ENCODE measurements at places on chromosomes 5 and 9.
A peak's percentile ranks its signal among the peaks of the same experiment; 100 is the strongest.

GRCh38 chr5:124724357-124725039, 21.9 kb downstream of the ZNF608 start:
- no peak for DNase-seq

DNA sequence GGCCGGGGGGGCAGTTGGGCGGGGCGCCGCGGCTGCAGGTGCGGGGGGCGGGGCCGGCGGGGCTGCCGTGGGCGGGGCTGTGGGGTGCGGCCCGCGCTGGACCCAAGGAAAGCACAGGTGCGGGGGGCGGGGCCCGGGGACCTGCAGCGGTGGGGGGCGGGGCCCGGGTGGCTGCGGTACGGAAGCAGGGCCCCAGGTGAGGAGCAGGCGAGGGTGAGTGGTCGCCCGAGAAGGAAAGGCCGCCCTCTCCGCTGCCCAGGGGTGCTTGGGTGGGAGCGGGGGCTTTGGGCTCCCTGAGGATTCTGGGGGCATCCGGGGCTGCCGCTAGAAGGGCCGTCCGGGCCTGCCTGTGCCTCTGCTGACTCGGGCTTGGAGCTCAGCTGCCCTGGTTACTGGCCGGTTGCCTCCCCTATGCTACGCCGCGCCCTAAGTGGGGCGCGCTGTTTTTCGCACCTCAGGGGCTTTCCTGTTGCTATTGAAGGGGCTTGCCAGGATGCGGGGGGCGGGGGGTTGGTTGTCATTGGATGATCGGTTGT, 767 bp downstream of the RALGPS1 start:
- peak; percentile 92 for DNase-seq

GRCh38 chr9:2726650-2727340, 9.5 kb downstream of the KCNV2 start:
- no peak for DNase-seq

DNA sequence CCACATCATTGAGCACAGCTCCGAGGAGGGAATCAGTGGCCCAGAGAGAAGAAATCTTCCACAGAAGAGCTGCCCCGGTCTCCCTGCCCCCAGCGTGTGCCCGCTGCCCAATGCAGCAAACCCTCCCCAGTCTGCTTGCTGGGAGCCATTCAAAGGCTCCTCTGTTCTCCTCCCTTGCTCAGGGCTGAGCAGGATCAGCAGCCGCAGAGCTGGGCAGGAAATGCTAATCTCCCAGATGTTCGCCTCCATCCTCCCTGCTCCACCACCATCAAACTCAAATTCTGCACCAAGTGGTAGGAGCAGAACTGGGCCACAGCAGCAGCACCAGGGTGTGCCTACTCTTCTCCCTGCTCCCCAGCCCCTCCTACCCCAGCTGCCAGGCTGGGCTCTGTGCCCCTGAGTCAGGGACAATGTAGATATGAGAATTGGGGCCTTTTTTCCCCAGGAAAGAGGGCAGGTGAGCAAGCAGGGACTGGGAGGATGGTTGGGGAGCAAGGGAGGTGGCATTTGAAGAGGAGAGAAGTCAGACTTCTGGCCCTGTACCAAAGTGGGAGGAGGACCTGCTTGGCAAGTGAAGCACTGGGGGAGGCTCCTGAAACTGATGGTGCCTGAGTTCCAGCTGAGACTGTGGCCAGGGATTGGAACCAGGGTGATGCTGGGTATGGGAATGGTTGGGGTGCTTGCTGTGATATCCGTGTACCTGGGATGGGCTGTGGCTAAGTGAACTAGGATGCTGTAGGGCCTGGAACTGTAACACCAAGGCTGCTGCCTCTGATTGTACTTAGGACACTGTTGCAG, 1.9 kb upstream of the PCDH1 start:
- no peak for DNase-seq

- DNase-seq, result no peak
Observed at GRCh38 chr5:158797498-158797845, 302.2 kb downstream of the EBF1 start.

- DNase-seq, result no peak
Observed at GRCh38 chr9:121717141-121717991, 65.9 kb downstream of the DAB2IP start.

- DNase-seq, result no peak
Observed at GRCh38 chr9:81631218-81631745, 58.1 kb downstream of the TLE1 start.

GRCh38 chr5:151700820-151701219, 14.1 kb upstream of the SPARC start:
- no peak for DNase-seq

- DNase-seq, result no peak
Observed at GRCh38 chr5:43485406-43485805, 1.7 kb upstream of the TMEM267 start.

All from upper lobe of right lung (tissue), 1 donor.